Central memory CD4-positive, alpha-beta T cell (primary cell): ENCODE measurements at places on chromosomes 13 and 19.

DNA sequence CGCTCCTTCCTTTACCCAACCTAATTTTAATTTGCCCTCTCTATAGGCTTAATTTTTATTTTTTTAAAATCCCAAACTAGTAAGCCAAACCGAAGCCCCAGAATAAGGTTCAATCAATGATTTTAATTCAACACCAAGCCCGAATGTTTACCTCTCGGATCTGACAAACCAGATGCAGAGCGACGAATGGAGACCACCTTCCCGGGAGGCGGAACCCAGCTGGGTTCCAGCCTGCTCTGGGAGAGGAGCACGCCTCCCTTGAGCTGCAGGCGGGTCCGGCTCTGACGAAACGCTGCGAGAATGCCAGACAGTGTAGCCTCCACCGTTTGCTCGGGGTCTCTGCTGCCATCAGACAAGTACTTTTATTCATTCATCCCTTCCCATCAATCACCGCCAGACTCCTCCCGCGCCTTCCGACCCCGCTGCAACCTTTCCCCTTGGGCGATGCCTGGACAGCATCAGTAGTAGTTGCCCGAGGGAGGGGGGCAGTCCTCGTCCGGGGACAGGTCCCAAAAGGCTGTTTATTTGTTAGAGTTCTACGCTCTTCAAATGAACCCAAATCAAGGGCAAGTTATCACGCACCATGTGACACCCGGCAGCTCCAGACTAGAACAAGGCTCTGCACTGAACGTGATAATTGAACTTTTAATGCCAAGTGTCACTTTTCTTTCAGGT lies 752 bp upstream of the EDNRB start:
- no peak for DNase-seq

DNA sequence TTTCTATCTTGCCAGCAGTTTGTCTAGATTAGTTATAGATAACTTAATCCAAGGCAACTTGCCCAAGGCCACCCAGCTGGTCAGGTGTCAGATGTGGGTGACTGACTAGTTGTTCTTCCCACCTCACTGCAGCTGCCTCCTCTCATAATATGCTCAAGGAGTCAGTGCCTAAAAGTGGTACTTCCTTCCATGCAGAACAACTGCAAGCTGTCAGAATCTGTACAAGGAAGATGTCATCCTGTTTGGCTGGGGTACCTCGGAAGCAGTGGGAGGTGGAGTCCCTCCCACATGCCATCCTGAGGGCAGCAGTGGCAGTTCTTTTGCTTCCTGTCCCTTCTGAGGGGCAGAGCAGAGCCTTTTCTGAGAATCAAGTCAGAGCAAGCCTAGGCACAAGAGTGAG lies 193.2 kb upstream of the RFC3 start:
- DNase-seq: no peak

GRCh38 chr19:4986056-4986455 lies 17.1 kb downstream of the KDM4B start:
- DNase-seq: no peak

- peak; percentile 81 for DNase-seq
Measured at GRCh38 chr19:35066691-35067563, 25.4 kb downstream of the HPN start.

DNA sequence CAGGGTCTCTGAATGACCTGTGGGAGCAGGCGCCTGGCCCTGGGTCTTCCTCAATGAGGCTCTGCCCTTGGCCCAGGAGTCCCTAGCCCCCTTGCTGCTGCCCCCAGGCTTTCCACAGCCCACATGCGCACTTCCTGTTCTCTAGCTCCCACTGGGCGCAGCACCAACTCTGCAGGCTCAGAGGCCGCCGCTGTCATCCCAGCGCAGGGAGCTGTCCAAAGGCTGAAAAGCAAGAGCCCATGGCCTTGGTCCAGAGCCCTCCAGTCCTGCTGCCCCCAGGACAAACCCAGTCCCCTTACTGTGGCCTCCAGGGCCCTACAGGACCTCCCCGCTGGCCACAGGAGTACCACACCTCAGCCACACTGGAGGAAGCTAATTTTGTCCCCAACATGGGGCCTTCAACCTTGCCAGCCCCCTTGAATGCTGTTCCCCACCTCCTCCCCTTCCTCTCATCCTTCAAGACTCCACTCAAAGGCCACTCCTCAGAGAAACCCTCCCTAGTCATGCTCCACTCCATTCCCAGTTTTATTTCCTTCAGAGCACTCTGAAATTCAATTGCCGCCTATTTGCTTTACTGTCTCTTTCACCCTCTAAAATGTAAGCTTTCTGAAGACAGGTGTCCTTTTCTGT lies 8.0 kb upstream of the POU2F2 start:
- no peak for DNase-seq

DNA sequence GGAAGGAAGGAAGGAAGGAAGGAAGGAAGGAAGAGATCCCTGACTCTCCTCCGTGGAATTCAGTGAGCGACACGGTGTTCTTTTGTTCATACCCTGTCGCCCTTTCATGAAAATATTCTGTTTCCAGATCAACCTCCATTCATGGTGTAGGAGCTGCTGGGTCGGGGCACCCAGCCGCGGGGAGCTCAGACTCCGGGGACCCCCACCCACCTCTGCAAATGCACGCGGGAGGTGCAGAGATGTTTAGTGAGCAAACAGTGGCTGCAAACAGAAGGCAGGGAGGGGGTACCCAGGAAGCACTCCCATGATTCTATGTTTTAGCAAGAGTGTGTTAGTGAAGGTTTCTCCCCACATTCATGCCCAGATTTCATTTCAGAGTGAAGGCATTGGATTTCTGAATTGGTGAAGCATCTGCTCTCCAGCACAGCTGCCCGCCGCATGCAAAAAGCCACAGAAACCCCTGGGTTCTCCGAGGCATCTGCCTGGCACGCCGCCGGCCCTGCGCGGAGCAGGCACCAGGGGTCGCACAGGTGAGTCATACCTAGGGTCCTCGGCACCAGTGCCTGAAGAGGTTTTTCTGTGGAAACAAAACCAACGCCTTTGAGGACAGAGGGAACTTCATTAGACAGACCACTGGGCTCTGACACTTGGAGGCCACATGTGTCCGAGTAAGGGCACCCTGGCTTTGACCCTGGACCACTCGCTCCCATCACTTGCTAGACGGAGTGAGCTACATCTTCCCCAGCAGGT lies 80.6 kb downstream of the ZNF557 start:
- no peak for DNase-seq

DNA sequence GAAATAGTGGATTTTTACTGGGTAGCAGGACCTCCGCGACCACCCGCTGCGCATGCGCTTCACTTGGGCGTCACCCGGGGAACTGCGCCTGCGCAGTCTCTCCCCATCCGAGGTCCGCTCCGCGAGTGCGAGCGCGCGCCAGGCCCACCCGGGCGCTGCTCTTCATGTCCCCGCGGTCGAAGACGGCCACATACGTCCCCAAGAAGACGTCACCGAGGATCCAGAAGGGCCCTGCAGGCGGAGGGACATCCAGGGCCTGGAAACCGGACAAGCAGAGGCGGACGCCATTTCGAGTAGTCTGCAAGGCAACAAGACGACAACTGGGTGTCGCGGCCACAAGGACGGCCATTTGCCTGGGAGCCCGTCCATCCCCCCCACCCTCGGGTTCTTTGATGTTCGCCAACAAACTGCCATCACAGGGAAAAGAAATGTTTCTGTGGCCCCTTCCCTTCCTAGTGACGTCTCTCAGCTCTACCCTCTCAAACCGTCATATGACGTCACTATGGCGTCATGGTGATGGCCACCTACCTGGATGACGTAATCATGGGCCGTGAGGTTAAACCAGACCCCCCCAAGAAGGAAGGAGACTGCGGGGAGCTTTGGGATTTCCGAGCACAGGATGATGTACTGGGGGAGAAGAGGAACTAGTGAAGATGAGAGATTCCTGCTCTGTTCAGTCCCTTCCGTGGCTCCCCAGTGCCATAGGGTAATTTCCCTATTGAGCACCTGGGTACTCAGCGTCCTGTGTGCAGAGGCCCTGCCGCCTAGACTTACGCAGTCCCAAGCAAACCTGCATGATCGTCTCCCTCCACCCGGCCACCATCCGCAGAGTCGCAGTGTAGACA lies 6.7 kb downstream of the NAPSA start:
- DNase-seq: peak; percentile 76

GRCh38 chr19:38155453-38155852 lies 68.6 kb downstream of the DPF1 start:
- no peak for DNase-seq

DNA sequence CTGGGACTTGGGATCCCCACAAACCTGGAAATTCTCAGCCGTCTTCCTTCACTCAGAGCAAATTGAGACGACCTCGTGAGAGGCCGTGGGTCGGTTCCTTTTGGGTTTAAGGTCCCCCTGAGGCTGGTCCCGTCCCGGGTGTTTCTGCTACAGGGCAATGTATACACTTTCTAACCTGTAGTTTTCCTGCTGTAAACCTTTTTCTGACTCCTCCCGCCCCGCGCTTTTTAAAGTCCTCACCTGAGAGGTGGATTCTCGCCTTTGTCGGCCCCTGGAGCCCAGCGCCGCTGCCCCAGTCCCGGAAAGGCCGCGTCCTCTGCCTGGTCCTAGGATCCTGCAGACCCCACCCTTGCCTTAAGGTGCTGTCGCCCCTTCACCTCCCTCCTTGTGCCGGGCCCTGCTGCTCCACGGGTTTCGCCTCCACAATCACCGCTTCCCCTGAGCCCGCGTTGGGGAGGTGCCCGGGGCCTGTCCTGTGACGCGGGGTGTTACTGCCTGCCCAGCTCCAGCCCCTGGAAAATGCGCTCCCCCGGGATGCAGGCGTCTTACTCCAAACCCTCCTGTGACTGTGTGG lies 391 bp downstream of the ZNF761 start:
- DNase-seq: no peak

DNA sequence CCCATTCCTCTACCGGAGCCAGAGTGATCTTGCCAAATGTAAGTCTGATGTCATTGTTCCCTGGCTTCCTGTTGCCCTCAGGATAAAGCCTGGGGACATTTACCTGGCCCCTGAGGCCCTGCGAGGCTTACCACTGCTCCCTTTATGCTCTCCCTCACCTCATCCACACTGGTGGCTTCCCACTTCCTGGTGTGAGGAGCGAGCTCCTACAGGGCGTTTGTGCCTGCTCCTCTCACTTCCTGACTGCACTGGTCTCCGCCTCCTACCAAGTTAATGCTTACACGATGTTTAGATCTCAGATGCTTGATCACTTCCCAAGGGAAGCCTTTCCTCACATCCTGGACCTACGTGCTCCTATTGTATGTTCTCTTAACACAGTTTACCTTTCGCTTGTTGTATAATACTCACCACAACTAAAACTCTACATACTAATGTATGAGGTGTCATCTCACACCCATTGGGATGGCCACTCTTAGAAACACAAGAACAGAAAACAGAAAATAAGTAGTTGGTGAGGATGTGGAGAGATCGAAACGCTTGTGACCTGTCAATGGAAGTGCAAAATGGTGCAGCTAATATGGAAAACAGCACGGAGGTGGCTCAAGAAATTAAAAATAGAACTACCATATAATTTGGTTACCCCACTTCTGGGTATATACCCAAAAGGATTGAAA lies 177.6 kb downstream of the SHISA2 start:
- no peak for DNase-seq

GRCh38 chr13:28527629-28528028 lies 32.7 kb upstream of the FLT1 start:
- no peak for DNase-seq

- no peak for DNase-seq
Measured at GRCh38 chr13:45674908-45675307, 27.2 kb upstream of the CBY2 start.

- DNase-seq: no peak
Measured at GRCh38 chr13:74090397-74090796, 43.8 kb downstream of the KLF12 start.

DNA sequence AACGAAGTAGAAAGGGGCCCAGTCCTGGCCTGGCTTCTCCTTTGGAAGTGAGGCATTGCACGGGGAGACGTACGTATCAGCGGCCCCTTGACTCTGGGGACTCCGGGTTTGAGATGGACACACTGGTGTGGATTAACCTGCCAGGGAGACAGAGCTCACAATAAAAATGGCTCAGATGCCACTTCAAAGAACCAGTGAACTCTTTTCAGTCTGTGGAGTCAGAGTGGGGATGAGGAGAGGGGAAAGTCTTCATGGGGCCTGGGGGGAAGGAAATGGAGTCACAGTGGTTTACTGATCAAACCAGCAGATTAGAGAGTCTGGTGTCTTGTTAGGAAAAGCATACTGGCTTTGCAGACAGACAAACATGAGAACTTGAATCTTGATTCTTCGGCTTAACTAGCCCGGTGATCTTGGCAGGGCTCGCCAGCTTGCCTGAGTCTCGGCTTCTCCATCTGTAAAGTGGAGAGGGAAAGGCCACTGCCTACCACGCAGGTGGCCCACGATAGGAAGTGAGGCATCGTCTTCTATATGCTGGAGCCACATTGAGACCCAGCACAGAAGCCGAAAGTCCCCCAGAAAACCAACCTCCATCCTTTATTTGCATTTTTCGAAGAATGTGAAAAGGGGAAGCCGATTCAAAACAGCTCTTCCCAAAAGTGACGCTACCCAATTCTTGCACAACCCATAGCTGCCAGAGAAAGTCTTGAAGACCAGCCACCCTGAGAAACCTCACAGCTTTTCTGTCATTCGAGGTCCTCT lies at the start of gene FFAR1:
Gene FFAR1, plus strand, starts transcription at position 732 of the 759 bp plus-strand sequence. CDS start 3,650 bp downstream, outside the sequence.
- peak; percentile 71 for DNase-seq

DNA sequence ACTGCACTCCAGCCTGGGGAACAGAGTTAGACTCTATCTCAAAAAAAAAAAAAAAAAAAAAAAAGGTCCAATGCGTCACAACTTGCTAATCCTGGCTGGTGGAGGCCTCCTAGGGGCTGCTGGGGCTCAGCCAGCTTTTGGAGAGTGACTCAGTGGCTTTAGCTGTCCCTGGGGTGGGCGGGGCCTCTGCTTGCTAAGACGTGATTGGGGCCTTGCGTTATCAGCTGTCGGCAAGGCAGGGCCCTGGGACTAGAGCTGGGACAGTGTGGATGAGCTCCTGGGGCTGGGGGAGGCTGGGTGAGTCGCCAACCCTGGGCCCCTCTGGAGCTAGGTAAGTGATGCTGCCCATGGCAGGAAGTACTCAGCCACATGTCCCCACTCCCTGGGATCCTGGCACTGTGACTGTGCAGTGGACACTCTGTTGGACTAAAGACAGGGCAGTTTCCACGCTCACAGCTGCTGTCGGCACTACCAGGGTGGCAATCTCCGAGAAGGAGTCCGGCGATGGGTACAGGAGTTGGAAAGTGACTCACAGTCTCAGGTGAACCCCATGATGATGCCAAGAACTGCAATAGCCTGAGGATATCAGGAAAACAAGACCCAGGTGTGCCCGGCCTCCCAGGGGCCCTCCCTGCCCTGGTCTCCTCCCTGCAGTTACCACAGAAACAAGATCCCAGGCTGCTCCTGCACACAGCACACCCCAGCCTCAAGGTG lies 32.2 kb downstream of the F2RL3 start:
- DNase-seq: no peak

DNA sequence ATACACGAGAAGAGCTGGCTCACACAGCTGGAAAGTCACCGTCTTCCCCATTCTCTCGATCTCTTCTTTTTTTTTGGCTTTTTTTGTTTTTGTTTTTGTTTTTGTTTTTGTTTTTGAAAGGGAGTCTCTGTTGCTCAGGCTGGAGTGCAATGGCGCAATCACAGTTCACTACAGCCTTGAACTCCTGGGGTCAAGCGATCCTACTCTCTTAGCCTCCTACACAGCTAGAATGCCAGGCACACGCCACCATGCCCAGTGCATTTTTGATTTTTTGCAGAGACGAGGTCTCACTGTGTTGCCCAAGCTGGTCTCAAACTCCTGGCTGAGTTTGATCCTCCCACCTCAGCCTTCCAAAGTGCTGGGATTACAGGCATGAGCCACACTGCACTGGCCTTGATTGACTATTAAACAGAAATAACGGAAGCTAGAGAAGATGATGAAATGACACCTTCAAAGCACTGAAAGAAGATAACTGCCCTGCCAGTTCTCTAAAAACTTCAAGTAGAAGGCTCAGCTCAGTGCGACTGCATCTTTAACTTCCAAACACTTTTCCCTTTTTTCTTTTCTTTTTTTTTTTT lies 4.0 kb downstream of the FXYD3 start:
- no peak for DNase-seq
